ENCODE measurements at places on chromosomes 16 and 17.

DNA sequence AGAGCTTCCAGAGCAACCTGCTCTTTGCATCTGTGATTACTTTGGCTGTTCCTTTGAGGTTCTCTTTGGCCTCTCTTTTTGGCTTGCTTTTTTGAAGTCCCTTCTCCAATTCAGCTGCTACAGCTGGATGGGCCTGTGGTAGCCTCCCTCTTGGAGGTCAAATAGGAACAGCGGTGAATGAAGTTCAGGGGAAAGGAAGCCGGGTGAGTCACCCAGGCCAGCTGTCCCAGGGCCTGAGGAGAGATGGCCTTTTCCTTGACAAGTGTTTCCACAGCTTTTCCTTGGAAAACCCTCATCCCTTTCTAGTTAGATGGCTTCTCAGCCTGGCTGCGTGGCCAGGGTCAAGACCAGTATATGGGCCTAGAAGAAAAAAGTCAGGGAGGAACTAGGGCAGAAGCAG, 103.1 kb downstream of the STX8 start:
- DNase-seq: no peak

DNA sequence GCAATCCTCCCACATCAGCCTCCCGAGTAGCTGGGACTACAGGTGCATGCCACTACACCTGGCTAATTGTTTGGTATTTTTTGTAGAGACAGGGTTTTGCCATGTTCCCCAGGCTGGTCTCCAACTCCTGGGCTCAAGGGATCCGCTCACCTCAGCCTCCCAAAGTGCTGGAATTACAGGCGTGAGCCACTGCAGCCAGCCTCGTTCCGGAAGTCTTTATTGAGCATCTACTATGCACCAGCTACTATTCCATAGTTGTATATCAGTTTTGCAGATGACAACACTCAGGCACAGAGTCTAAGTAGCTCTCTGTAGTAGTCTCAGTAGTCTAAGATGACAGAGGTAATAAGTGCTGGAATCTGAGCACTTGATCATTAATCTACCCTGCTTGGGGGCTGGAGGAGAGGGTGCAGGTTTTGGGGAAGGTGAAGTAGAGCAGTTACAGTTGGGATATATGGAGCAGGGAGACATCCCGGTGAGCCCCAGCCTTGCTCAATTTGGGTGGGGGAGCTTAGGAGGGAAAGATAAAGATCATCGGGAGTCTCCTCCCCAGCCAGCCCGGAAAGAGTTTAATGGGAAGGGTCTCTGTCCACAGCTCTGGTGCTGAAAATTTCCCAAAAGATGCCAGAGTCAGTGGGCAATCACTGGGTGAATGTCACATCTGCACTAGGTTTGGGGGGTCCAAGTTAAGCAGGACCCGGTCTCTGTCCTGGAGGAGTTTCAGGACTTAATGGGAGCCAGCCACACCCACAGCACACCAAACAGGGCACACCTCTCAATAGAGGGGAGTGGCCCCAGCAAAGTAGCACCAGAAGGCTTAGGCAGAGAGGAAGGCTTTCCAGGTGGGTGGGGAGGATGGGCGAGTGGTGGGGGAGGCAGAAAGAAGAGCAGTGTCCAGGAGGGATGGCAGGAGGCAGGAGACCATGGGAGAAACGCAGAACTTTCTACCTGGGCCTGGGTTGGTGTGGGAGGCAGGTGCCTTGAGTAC, 1.7 kb downstream of the OTOP3 start:
- no peak for DNase-seq

- DNase-seq: no peak
These were observed 55.5 kb downstream of the NFAT5 start for GRCh38 chr16:69621225-69621624.

DNA sequence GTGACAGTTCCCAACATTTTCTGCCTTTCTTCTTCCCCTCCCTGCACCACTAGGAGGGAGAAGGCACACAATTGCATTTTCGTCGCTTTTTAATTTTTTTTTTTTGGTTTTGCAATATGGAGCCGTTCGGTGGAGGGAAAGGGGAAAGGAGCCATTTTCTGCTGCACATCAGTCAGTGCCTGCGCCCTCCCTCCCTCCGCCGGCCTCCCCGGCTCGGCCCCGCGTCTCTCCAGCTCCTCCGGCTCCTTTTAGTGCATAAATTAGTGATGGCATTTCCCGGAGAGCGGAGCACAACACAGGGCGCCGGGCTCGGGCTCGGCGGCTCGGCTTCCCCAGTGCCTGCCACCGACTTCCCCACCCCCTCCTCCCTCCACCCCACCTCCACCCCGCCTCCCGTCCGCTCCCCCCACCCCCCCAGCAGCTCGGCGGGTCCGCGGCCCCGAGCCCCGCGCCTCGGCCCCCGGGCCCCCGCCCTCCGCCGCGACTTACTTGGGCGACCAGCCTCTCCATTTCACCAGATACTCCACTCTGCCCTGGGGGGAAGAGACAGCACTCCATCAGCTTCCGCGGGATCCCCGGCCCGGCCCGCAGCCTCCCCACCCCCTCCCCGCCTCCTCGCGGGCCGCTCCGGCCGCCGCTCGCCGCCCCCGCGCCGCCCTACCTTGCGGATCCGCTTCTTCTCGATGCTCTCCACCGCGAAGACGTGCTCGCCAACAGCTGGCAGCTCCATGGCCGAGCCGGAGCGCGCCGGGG, 542 bp downstream of the CBX4 start:
- no peak for DNase-seq

DNA sequence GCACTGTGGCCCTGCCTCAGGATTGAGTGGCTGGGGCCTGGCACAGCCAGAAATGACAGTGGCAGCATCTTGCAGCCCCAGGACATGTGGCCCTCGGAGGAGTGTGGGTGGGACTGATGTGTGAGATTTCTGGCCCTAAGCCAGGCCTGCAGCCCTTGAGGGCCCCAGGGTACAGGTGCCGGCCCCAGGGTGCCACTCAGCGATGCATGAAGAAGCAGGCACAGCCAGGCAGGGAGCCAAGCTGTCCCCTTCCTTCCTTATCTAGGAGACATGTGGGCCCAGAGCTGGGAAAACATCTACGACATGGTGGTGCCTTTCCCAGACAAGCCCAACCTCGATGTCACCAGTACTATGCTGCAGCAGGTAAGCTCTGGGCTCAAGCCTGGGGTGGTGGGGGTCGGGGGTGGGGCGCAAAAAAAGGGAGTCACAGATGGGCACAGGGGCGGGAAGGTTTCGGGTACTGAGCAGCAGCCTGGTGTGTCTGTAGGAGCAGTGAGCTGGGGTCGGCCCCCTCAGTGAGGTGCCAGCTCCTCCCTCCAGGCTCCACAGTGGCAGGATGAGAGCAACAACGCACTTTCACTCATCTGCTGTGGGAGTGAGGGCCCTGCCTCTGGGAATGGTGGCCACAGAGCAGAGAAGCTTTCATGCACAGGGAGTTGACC, 4.1 kb downstream of the ACE start:
- no peak for DNase-seq

GRCh38 chr16:62568926-62569325, 532.7 kb upstream of the CDH8 start:
- peak; percentile 50 for DNase-seq

DNA sequence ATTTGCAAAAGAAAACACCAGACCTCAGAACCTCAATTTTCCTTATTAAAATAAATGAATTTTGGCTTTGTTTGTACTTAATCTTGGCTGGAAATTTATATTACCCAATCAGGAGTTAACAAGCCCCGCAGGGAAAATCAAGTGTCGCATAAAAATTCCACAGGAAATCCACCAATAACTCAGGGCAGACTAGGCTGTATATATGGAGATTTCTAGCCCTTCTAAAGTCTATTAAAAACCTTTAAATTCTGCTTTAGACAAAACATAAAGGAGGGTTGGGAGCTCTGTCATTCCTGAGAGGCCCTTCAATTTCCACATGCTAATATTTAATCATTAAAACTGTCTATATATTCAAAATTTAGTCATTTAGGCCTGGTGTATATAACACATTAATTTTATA, 434.7 kb downstream of the CDH11 start:
- no peak for DNase-seq

DNA sequence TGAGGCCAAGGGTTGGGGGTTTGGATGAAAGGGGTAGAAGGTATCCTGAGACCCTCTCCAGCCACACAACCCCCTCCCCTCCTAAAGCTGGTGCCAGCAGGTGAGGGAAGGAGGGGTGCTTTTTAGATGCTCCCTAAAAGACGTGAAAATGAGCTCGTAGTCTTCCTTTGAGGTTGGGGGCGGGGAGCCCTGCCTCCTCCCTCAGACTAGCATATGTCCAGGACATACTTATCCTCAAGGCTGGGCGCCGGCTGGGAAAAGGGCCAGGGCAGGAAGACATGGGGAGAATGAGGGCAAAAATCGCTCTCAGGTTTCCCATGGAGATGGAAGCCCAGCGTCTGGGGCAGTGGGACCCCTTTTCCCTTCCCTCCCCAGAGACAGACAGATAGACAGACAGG, 26.7 kb downstream of the SRCIN1 start:
- no peak for DNase-seq

- peak; percentile 66 for DNase-seq
These were observed at the start of gene SPG7 for GRCh38 chr16:89507834-89508590. SPG7 (plus strand) TSS chr16:89508403; CDS start chr16:89508418, 15 bp downstream.

DNA sequence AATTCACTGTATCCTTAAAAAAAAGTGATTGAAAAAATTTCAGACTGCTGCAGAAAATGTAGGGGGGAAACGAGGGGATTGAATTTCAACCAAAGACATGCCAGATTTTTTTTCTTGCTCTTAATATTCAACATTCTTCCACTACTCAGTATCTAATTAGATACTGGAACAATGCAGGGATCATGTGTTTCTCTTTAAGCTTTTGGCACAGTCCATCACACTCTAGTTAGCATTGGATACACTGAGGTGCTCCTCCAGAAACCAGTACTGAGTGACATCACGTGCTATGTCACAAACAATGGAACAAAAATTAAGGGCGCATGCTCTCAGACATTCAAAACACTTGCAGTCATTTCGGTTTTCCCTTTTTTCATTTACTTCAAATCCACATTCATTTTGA, 298.6 kb upstream of the PSMD7 start:
- DNase-seq: peak; percentile 47

DNA sequence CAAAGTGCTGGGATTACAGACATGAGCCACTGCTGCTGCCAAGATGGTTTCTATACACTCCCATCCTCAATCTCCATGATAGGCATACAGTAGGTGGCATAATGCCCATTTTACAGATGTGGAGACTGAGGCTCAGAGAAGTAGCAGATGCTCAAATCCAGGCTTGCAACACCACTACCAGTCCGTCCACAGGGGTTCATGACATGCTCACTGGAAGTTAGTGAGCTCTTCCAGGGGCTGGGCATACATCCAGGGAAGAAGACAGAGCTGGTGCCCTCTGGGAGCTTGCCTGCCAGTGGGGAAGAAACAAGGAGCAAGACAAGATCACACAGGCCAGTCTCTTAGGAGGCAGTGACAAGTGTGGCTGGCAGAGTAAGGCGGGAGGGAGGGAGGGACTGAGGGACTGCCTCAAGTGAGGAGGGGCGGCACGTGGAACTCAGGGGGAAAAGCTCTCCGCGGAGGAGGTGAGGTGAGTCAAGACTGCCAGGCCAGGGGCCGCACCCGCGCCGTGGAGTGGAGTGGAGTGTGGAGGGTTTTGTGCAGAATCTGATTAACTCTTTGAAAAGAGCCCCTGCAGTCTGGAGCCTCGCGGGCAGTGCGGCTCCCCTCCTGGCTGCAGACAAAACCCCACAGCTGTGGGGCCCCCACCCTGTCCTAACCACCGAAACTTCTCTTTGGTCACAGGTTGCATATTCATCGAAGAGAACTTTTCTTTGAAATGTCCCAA, 27.9 kb downstream of the SREBF1 start:
- DNase-seq: no peak

- no peak for DNase-seq
These were observed 8.5 kb downstream of the CMTM4 start for GRCh38 chr16:66687906-66688625.

DNA sequence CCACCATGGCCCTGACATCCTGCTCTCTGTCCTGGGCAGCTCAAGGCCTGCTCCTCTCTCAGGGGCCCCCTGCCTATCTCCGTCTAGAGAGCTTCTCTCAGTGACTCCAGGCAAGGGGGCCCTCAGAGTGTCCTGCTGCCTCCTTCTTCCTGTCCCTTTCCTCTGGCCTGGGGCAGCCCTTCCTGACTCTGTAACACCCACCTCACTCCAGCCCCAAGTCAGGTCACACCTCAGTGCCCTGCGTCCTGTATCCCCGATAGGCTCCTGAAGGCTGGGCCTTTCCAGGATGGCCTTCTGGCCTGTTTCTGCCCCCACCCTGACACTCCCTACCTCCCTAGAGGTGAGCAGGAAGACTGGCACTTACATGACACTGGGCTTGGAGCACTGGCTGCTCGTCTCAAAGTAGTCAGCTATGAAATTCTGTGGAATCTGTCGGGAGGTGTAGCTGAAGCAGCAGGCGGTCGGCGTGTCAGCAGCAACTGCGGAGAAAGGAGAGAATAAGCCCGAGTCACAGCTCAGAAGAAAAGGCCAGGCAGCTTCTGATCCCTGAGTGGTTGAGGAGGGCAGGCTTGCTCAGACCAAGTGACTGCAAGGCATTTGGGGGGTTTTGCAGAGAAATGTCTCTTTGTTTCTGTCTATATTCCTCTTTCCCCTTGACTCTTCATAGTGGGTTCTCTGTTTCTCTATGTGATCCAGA, 976 bp downstream of the CCL3L1 start:
- no peak for DNase-seq

DNA sequence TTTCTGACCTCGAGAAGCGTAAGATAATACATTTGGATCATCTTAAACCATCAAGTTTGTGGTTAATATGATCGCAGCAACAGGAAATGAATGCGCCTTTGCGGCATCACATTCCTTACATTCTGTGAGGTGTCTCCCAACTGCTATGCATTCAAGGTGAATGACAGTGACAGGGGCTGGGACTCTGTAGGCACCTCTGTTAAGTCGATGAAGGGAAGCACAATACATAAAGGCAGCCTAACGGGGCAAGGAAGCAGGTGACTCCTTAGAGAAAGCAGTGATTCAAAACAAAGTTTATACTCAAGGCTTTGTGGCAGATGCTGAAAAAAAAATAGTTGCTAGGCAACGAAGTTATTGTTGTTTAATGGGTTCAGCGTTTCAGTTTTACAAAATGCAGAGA, 21.6 kb upstream of the EVPL start:
- peak; percentile 8 for DNase-seq

DNA sequence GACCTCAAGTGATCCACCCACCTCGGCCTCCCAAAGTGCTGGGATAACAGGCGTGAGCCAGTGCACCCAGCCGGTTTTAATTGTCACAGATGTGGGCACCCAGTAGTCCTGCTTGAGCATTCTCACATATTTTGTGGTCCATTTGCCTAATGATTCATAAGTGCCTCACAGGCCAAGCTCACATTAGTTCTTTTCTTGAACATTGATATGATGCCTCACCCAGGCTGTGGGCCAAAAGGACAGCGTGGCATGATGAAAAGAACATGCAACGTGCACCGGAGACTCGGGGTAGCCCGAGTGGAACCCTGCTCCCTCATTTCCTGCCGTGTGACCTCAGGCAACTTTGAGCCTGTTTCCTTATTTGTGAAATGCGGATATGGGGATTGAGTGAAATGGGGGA, 181.9 kb downstream of the SNX29 start:
- peak; percentile 94 for DNase-seq

- no peak for DNase-seq
These were observed 34.9 kb upstream of the MMD start for GRCh38 chr17:55456307-55457240.

DNA sequence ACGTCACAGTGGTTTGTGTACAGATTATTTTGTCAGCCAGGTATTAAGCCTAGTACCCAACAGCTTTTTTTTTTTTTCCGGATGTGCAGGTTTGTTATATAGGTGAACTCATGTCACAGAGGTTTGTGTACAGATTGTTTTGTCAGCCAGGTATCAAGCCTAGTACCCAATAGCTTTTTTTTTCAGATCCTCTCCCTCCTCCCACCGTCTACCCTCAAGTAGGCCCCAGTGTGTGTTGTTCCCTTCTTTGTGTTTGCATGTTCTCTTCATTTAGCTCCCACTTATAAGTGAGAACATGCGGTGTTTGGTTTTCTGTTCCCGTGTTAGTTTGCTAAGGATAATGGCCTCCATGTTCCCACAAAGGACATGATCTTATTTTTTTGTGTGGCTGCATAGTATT, 19.9 kb downstream of the RPTOR start:
- DNase-seq: no peak

Measured in fibroblast of skin of left biceps (primary cell).